ENCODE measurements at places on chromosomes 5 and 9.

GRCh38 chr5:135114759-135115158 is 80.7 kb upstream of the PITX1 start:
- no peak for DNase-seq

- DNase-seq: no peak
Observed at GRCh38 chr5:111667128-111667736, 89.8 kb downstream of the NREP start.

DNA sequence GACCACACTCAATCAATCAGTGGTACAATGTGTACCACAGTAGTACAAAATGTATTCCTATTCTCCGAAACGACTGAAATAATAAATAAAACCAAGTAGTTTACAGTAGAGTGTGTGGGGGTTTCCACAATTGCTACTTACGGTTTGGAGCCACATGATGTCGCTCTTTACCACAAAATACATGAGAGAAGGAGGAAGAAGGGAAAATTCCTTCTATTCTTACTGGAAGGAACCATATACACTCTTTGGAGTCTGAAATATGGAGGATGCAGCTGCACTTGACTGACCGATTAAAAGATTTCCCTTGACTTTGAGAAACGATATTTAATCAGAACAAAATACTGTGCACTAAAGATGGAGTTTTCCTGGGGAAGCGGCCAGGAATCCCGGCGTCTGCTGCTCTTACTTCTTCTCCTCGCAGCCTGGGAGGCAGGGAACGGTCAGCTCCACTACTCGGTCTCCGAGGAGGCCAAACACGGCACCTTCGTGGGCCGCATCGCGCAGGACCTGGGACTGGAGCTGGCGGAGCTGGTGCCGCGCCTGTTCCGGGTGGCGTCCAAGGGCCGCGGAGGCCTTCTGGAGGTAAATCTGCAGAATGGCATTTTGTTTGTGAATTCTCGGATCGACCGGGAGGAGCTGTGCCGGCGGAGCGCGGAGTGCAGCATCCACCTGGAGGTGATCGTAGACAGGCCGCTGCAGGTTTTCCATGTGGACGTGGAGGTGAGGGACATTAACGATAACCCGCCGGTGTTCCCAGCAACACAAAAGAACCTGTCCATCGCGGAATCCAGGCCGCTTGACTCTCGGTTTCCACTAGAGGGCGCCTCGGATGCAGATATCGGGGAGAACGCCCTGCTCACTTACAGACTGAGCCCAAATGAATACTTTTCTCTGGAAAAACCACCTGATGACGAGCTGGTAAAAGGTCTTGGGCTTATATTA is at the start of gene PCDHA4:
PCDHA4 (plus strand) TSS at position 235 of the 942 bp plus-strand sequence.
- no peak for DNase-seq

DNA sequence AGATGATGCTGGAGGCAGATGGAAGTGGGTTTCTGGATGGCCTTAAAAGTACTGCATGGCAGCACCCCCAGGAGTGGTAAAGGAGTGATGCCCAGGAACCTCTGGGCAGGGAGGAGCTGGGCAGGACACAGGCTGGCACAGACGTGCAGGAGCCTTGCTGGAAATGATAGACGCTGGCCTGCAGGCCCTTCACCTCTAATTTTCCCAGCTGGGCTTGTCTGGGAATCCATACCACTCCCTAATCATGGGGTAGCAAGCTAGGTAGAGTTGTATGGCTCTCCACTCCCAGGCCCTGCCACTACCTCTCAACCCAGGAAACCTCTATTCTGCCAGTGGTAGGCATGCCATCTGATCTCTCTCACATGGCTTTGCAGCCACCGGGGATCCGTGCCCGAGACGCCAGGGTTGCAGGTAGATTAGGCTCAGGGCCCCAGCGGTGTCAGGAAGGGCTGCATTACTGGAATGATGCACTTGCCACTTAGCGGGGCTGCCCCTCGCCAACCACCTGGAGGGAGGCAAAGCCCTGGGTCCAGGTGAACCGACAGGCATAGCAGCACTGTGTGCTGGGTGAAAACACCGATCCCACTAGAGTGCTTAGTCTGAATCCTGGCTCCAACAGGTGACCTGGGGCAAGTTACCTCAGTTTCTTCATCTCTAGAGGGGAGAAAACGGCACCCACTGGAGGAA is 79.6 kb upstream of the SLC25A51 start:
- DNase-seq: no peak

GRCh38 chr5:123209502-123210027 is 120.5 kb downstream of the PRDM6 start:
- DNase-seq: peak; percentile 17

GRCh38 chr9:86521977-86522376 is 167.8 kb upstream of the TUT7 start:
- DNase-seq: no peak

DNA sequence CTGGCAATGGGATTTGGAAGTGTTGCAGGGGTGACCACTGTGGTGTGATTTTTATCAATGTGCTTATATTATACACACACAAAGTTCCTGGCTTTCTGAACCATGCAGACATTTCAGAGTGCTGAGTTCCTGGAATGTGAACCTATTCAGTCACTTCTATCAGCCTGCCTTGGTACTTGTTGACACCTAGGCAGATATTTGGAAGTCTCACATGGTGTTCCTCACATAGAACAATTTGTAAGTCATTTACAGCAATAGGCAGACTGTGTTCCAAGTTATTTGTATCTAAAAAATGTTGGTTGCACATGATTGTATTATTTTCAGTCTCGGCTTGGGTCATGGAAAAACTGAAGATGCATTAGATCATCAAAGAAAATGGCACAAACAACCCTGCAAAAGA is 182.2 kb downstream of the SREK1 start:
- no peak for DNase-seq

DNA sequence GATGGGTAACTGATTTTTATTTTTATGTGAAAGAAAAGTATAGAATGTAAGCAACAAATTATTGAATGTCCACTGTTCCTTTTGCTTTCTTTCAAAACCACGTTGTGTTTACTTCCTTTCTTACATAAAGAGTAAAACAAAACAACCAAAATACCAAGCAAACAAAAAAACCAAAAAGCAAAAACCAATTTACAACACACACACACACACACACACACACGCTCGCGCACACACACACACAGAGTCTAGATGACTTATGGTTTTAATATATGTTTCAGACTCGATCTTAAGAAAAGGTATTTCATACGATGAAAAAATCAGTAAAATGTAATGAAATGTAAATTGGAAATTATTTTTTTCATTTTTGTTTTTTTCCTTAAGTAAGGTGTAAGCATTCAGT is 80.3 kb downstream of the ADGRV1 start:
- DNase-seq: no peak

DNA sequence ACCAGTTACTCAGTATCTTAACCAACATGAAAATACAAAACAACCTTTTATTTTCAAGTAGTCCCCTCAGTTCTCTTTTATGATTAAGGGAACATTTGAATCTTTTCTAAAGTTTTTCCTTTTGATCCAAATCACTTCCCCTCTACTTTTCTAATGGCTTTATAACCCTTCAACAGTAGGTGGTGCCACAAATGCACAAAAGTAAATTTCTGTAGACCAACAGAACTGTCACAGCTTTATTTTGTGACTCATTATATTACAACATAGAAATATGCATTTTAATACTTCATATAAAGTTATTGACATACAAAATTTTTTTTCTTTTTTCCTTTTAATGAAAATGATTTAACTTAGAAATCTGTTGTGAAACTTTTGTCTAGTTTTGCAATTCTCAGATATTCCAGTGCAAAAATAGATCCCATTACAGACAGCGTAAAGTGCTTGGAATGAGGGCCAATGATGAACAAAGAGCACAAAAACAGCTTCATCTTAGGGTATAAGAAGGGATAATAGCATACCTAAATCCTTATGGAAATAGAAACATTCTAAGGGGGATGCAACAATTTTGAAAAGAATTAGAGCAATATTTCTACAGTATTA is 17.0 kb downstream of the NIPSNAP3B start:
- DNase-seq: no peak

DNA sequence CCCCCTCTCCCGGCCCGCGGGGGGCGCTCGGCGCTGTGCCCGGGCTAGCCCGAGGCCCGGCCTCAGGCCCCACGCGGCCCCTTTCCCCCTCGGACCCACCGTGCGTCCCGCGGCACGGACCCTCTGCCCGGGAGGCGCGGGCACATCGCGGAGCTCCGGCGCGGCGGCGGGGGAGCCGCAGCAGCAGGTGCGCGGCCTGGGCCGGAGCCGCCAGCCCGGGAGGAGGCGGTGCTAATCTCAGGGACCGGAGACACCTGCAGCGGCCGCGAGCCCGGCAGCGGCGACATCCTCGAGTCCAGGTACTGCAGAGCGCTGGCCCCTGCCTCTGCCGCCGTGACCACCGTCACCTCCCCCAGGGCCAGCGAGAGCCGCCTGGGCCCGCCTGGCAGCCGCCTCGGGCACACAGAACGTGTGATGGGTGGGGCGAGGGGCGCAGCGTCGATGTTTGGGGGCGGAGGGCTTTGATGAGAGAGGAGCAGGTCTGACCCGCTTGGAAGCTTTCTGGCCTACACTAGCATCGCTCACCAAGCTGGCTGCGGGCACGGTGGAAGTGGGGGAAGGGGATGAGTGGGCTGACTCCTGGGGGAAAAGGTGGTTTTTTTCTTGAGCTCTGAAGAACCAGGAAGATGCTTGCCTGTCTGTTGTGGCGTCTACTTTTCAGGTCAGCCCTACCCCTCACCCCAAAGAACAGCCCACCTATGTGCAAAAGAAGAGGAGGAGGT is 524 bp downstream of the CYFIP2 start:
- DNase-seq: no peak

GRCh38 chr9:21923694-21924093 is 70.5 kb downstream of the CDKN2A start:
- DNase-seq: no peak

DNA sequence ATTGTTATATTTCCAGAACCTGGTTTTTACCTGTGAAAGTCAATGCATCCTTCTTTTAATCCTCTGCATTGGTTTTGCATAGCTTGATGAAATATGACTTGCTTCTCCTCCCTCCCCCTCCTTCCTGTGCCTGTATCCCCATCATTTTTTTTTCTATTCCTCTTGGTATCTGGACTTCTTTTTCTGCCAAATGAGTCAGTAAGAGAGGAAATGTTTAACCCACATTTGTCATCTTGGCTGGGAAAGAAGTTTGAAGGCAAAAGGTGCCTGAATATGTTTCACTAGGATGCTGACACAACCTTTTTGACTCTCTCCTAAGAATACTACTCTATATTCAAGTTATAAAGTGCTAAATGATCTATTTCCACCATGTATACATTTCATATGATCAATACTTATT is 35.5 kb upstream of the CDKN2B start:
- no peak for DNase-seq

DNA sequence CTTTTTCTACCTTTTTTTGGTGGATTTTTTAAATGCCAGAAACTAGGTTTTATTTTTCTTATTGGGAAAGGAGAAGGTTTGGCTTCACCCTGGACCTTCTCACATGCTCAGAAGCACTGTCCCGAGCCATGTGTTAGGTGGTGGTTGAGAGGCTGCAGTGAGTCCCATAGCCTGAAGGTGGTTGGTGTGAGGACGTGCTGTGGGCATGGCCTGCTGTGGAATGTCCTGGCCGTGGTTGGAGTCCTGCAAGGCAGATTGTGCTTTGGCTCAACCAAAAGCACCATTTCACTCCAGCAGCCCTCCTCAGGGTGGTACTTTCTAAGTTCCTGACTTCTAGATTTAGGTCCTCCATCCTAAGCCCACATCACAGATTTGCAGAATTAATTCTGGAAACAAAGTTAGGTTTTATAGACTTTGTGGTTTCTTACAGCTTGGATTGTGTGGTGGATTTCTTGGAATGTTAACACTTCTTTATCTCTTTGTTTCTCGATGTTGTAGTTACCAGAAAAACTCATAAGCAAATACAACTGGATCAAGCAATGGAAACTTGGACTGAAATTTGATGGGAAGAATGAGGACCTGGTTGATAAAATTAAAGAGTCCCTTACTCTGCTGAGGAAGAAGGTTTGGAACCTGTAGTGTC is 22.6 kb downstream of the OTULIN start:
- no peak for DNase-seq

DNA sequence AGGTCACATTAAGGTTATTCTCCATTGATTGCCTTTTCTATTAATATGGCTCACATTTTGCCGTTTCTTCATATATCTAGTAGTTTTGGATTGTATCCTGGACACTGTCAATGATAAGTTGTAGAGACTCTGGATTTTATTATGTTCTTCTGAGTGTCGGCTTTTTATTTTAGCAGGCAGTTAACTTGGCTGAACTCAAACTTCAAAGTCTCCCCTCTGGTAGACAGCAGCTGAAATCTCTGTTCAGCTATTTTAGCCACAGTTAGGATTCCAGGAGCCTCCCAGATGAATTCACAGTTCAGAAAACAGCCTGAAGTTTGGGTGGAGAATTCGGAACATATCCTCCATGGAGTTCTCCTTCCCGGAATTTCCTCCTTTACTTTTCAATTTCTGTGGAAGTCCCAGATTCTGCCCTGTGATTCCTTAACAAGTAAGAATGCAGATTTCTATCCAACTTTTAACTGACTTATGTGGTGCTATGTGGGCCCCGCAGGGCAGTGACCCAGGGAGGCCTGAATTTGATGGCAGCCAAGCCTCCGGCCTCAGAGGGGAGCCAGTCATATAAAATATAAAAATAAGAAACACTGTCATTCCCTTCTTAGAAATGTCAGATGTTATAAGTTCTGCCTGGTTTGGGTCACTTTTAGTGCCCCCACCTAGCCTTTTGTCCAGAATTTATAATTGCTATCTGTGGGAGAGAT is 39.3 kb upstream of the MVB12B start:
- no peak for DNase-seq

DNA sequence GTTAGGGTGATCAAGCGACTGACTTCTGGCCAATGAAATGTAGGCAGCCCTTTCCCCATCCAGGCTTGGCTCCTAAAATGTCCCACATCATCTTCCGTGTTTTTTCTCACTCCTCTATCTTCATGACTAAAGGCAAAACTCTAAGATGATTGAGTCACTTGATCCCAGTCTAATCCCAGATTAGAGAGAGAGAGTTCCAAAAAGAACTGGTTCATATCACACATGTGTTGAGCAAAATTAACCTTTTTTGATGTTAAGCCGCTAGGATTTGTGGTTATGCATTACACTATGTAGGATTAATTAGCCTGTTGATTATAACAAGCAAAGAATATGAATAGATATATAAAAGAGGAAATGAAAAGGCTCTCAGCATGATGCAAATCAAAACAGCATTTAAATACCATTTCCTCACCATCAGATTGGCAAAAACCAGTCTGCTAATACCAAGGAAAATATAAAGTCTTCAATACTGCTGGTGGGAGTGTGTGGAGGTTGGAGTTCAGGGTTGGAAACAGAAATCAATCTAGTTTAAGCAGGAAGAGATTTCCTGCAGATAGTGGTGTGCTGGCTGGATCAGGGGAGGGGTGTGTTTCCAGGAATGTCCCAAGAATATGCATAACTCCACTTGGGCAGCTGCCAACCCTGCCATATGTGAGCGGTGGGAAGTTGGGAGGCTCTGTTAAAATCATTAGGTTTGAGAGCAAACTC is 187.6 kb upstream of the S1PR3 start:
- no peak for DNase-seq

GRCh38 chr5:147481874-147482705 is 27.8 kb downstream of the DPYSL3 start:
- DNase-seq: no peak

Measured in T1000 (cell line).